ENCODE measurements at places on chromosomes 3 and 15.

GRCh38 chr15:71332431-71333004 is 217.2 kb downstream of the THSD4 start:
- no peak for DNase-seq

GRCh38 chr3:79910337-79910736 is 142.5 kb upstream of the ROBO1 start:
- DNase-seq, result no peak

GRCh38 chr3:100954990-100955389 is 38.2 kb downstream of the ABI3BP start:
- no peak for DNase-seq

- no peak for DNase-seq
Observed at GRCh38 chr3:172054115-172054764, 14.9 kb downstream of the FNDC3B start.

GRCh38 chr3:146503461-146504202 is 34.3 kb upstream of the PLSCR2 start:
- no peak for DNase-seq

DNA sequence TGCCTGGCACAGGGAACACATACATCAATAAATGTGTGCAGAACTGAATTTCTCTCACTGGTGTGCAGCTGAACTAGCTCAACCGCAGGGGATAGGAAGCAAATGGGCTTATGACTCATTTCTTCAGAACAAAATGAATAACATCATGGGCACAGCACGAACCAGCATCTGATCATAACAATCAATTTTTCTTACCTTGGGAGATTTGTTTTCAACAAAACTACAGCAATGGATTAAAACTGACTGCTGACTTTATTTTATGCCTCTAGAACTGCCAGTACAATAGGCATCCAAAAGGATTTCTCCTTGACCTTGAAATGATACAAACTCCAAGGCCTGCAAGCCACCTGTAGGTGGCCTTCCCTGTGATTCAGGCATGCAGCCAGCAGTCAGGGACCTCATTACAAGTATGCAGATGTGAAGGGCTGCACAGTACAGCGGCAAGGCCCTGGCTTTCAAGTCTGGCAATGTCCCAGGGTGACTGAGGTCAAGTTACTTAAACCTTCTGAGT is 26.1 kb downstream of the TAMM41 start:
- no peak for DNase-seq

GRCh38 chr15:54083501-54083900 is 105.3 kb downstream of the UNC13C start:
- DNase-seq, result no peak

DNA sequence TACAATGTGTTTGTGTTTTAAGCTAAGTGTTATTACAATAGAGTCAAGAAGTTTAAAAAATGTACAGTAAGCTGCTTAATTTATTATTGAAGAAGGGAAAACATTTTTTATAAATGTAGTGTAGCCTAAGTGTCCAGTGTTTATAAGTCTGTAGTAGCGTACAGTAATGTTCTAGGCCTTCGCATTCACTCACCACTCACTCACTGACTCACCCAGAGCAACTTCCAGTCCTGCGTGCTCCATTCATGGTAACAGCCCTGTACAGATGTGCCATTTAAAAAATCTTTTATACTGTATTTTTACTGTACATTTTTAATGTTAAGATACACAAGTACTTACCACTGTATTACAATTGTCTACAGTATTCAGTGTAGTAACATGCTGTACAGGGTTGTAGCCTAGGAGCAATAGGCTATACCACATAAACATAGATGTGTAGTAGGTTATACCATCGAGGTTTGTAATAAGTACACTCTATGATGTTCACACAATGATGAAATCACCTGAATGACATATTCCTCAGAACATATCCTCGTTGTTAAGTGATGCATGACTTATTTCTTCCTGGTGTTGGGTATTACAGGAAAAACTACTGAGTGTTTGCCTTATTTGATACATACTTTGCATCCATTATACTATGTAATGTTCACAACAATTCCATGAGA is 156.6 kb upstream of the NUDT16 start:
- no peak for DNase-seq

DNA sequence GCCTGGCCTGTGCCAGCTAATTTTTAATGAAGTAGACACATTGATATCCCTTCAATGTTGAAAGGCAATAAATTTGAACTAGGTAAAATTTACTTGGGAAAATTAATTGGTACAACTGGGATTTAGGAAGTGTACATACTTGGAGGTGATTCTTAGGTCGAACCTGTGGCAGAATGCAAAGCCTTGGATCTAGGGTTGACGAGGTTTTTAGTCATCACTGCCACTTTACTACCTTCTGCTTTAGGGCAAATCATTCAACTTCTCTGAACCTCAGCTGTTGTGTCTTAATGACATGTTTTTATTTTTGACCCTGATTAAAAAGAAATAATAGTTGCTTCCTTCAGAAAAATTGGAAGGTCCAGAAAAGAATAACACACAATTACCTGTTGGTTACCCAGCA is 2.5 kb downstream of the APPL1 start:
- DNase-seq, result no peak

DNA sequence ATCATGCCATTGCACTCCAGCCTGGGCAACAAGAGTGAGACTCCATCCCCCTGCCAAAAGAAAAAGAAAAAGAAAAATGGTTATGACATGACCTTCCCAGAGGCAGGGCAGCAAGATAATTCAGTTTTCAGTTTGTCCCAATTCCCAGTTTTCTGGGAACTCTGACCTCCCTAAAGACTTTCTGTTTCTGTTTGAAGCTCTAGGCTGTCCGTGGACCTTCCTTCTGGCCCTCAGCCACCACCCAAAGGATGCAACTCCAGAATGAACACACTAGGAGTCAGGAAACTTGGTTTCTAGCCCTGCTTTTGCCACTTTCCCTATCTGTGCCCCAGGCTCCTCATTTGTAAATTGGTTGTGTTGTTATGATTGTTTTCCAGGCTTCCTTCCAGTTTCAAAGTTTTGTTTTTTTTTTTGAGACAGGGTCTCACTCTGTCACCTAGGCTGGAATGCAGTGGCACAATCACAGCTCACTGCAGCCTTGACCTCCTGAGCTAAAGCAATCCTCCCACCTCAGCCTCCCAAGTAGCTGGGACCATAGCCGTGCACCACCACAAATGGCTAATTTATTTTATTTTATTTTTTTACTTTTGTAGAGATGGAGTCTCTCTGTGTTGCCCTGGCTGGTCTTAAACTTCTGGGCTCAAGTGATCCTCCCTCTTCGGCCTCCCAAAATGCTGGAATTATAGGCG is 68.6 kb downstream of the CDC25A start:
- DNase-seq, result no peak

DNA sequence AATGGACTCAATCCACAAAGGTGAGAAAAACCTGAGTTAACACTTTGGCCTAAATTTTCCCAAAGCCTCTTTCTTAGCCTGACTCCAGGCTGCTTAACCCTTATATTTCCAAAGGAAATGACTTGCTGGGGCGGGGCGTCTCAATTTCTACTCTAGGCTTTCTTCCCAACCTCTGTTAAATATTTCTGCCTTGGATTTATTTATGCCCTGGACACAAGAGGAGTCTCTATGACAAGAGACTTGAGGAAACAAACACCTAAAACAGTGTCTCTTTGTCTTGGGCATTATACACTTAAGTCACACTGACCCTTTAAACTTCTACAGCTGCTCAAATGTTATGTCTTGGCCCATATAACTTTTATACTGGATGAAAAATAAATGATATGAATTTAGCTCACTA is 28.3 kb upstream of the AP4E1 start:
- no peak for DNase-seq

DNA sequence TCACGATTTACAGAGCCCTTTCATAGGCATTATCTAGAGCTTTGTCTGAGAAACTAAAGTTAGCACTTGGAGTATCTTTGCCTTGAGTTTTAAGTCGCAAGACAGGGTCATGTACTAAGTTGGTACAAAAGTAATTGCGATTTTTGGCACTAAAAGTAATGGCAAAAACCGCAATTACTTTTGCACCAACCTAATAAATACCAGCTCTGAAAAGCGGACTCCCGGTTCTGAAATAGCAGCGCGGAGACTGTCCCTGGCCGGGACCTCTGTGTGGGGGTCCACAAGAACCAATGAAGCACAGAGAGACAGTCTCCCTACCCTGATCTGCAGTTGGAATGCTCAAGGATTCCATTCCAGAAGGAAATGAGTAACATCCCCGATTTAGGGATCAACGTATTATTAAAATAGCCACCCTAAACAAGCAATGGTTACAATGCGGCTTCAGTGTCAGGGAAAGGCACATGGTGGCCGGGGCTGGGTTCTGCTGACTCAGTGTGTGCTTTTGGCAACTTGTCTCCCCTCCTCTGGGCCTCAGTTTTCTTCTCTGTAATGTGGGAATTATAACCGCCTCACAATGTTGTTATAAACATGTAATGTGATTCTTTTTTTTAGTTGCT is 150.3 kb upstream of the MCTP2 start:
- DNase-seq, result no peak

DNA sequence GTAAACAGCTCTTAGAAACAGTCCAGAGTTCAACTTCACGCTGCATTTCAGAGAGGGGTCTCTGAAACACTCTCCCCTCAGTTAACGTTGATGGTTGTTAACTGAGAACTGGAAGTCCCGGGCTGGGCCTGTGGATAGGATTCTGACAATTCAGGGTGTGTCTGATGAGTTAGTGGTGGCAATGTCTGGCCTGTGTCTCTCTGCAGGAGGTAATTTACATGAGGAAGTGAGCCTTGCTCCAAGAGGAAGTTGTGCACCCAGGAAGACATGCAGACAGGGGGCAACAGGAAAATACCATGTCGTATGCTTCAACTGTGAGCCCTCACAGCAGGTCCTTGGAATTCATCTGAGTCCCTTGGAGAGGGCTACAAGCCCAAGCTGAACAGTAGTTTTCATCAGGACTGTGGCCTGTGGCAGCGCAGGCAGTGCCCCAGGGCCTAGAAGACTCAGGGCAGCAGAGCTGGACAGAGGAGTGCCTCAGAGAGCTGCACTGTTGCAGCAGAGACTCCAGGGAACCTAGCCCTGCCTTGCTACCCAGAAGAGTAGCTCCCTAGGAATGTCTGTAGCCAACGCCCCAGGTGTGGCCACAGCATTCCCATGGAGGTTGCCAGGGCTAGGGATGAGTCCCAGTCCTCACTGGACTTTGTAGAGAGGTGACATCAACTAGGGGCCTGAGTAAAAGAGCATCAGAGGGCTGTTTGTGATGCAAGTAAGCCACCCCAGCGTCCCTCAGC is 104.6 kb upstream of the SELENOK start:
- DNase-seq, result no peak

GRCh38 chr3:87426918-87427317 is 150.5 kb upstream of the POU1F1 start:
- DNase-seq, result no peak

GRCh38 chr3:40333416-40333815 is 23.9 kb downstream of the EIF1B start:
- DNase-seq, result no peak

DNA sequence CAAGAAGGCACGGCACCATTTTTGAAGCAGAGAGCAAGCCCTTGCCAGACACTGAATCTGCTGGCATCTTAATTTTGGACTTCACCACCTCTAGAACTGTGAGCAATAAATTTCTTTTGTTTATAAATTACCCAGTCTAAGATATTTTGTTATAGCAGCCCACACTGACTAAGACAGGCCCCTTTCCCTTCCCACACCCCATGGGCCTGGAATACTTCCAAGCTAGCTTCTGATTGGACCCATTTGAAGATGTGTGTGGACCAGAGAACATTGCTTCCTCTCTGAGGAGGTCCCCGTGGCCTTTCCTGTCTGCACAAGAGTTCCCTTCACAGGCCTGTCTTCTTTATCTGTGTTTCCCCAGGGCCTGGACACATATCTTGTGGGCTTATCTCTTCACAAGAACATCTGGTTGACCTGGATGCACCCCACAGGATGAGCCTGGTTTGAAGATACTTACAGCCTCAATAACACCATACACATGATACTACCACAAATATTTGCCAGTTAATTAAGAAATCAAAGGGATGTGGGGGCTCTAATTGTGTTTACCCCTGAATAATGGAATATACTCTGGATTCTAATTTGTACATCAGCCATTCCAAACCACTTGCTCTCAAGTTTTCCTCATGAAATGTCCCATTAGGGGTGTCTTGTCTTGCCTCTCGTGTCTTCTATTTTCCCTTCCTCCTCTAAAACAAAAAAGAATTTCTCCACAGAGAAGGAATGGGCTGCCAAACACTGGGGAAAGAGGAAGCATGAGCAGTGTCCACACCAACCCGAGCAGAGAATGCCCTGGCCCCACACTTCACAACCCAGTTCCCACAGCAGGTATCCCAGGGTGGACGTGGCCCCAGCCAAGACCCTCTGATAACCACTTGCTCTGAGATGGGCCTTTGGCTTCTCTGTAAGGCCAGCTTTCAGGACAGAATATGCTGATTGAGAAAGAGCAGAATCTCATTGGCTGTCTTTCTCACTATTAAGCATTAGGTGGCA is 42.5 kb downstream of the GLB1 start:
- DNase-seq, result no peak
